T-helper 9 cell (primary cell): ENCODE measurements at places on chromosomes 7 and 10.

DNA sequence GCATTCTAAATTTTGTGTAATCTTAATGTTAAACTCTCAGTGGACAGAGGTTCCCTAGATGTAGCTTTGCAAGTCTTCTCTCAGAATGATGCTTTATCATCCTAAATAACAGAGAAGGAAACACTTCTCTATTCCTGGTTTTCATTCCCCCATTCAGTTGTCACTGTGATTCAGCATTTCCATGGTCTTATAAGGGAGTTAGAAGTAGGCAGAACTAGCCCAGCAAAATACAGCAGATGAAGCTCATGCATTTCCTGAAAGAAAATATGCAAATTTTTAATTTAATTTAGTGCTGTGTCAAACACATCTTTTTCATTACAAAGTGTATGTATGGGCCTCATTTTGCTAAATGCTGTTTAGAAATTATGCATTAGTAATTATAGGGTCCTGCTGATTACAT is 70.1 kb downstream of the ITPRID1 start:
- no peak for DNase-seq

DNA sequence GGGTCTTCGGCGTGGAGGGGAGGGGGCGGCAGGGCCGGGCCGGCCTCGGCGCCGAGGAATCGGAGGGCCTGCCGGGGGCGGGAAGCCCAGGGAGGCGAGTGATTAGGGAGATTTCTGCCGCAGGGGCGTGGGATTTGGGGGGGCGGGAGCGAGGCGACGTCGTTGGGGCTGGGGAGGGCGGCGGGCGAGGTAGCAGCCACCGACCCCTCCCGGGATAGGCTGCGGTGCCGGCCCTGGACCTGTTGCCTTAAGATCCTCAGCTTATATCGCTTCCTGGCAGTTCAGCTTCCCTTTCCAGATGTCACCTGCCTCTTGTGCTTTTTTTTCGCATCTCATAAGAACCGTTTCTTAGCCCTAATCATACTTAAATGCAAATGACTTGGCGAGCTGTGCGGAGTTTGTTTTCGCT is 655 bp downstream of the LMTK2 start:
- DNase-seq: no peak

GRCh38 chr10:34473174-34474008 is 341.7 kb downstream of the PARD3 start:
- no peak for DNase-seq

DNA sequence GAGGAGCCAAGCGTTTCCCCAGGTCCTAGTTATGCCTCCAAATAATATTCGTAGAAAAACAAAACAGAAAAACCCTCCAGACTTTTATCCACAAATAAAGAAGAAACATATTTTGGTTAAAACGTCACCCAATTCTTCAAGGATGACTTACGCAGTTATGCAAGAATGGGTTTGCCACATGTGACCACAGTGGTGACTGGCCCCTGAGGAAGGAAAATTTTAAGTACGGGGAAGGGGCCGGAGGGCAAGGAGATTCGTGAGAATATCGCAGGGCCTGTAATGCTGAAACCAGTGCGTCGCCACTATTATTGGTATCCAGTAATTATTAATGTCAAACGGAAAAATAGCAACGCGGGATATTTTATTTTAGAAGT is 537 bp upstream of the MRPS24 start:
- DNase-seq: no peak

- DNase-seq: no peak
Observed at GRCh38 chr7:672891-673290, 53.6 kb upstream of the DNAAF5 start.

GRCh38 chr10:77034240-77034639 is 603.4 kb downstream of the KCNMA1 start:
- DNase-seq: no peak

DNA sequence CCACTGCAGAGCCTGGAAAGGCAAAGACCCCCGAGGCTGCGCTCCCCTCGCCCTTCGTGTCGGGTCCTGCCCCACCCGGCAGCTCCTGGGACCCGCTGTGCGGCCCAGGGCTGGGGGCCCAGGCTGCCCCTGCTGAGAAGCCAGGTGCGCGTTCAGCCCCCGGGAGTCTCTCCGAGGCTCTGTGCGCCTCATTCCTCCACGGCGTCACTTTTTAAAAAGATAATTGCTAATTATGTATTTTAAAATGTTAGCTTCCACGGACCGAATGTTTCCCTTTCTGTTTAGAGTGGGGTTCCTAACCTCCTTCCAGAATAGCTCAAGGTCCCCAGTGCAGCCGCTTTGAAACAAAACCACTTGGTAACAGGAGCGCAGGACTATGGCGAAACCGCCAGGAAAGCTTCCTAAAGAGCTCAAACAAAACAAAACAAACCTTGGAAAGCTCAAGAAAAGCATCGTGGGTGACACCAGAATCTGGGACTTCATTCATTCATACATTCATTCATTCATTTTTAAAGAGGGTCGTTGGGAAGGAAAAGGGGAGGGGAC is 45.6 kb downstream of the PDIA4 start:
- DNase-seq: no peak
